Hindlimb muscle (tissue), 1 donor: ENCODE measurements at places on chromosomes 1 and 21. TPM values are rescaled to one million over a fixed set of nuclear protein-coding genes. Genes with fewer than 3 reads are reported as not detected.

RNU1-4 gene
- not detected for polyA plus RNA-seq

RHCE gene
- polyA plus RNA-seq, result 2.6 TPM

YY1AP1 gene
- 56.5 TPM for polyA plus RNA-seq

OR2L5 gene
- not detected for polyA plus RNA-seq

NLRP3 gene
- polyA plus RNA-seq, result 1.8 TPM
